ENCODE measurements at places on chromosomes 1 and 21.
A peak's percentile ranks its signal among the peaks of the same experiment; 100 is the strongest.

- DNase-seq = no peak
These were observed 1.2 kb upstream of the CAMK2N1 start for GRCh38 chr1:20487236-20487590.

DNA sequence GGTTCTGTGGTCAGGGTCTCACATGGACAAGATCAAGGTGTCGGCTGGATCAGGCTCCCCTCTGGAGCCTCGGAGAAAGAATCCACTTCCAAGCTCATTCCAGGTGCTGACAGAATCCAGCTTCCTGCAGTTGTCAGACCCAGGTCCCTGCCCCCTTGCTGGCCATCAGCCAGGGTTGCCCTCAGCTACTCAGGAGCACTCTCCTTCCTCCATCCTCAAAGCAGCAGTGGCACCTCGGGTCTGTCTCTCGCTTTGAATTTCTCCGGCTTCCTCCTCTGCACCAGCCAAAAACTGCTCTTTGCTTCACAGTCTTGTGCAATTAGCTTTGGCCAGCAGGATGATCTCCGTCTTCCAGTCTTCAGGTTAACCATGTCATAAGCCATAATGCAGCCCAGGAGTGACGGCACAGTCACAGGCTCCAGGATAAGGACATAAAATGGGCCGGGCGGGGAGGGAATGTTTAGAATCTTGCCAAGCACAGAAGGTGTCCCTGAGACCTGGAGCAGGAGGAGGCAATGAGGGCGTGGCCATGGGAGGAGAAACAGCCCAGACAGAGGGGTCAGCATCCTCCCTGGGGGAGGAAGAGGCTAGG is 79.4 kb upstream of the SLC25A33 start:
- no peak for DNase-seq

DNA sequence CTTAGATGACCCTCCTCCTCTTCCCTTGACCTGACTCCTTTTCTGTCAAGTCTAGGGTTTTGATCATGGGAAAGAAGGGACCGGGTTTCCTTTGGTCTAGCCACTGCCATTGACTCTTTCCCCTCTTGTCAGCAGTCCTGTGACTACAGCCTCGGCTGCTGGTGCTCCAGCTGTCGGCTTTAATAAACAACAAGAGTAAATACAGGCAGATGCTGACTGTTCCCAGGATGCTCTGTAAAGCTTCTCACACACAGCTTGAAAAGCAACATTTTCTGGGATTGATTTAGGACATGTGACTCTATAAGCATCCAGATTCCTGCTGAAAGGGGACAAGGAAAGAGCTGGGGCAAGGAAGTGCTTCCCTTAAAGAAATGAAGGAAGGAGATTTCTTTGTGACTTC is 53.5 kb upstream of the CTTNBP2NL start:
- peak; percentile 89 for DNase-seq

DNA sequence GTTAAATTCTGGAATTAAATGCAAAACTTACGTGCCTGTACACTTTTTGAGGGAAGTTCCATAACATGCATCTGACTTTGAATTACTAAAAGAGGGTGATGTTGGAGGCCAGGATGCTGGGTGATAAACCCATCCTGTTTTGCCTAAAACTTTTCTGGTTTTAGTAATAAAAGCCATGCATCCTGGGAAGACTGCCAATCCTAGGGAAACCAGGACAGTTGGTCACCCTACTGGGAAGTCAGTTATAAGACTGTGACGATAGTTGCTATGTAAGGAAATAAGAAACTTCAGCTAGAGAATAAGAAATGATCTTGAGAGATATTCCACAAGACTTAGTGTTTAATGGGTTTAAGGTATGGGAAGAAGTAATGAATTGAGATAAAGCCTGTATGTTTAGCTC is 336.6 kb upstream of the LYPLAL1 start:
- no peak for DNase-seq

DNA sequence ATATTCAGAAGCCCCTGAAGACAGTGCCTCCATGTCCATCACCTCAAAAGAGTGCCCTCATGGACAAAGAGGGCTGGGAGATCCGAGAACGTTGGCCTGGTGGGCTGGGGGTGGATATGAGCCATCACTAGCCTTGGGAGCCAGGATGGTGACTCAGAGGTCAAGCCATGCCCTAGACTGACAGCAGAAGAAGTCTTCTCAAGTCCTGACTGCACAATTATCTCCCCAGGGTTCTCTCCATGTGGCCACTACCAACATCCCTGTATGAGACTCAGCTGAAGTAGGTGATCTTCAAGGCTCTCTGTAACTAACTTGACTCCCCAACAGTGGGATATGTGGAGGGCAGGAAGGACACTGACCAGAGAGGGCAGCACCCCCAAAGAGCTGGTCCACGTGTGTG is 7.1 kb upstream of the USF1 start:
- DNase-seq = no peak

Measured in DMS53 (cell line).